Ascending aorta (tissue), 2 donors: ENCODE measurements at places on chromosomes 3 and 15.

DNA sequence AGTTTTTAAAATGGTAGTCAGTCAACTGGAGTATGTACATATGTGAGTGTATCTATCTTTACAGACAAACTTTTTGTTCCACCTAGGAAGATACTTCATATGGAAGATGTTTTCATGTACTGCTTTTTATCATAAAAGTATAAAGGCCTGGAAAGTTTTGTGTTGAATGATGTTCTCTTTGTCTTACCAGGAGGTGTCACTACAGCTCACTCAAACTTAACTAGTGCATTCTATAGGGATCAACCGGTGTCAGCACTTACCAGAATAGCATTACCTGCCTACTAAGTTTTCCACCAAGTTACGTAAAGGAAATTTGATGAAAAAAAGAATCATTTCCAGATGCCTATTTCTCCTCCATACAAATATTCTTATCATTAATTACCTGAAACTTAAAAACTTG, 522.6 kb upstream of the SEMA6D start:
- no peak for DNase-seq

DNA sequence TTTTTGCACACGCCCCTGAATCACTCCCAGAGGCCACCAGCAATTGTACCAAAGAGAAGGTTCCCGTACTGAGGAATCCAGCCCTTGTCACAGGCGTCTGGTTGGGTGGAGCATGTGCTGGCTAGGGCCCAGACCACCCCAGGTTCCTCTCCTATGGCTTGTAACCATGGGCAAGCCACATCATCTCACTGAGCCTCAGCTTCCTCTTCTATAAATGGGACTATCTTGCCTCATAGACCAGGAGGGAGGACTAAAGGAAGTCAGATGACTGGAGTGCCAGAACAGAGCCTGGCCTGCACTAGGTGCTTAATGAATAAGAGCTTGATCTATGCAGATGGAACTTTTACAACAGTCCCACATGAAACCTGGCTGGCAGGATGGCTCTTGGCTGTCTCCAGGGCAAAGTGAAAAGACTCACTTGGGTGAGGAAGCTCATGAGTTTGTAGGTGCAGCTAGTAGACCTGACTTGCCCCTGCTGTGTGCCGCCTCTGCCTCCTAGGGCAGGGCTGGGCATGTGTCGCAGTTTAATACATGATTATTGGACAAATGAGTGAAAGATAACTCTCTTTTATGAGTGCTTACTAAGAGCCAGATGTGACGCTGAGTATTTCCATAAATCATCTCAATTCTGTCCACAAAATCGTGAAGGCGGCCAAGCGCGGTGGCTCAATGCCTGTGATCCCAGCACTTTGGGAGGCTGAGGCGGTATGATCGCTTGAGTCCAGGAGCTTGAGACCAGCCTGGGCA, 29.3 kb downstream of the CTSH start:
- DNase-seq, result no peak

GRCh38 chr15:47820747-47821319, 103.5 kb downstream of the SEMA6D start:
- no peak for DNase-seq

- no peak for DNase-seq
Observed at GRCh38 chr15:93019090-93019489, 69.9 kb downstream of the RGMA start.

- DNase-seq, result no peak
Observed at GRCh38 chr3:159600291-159600690, 388.3 kb upstream of the IL12A start.

DNA sequence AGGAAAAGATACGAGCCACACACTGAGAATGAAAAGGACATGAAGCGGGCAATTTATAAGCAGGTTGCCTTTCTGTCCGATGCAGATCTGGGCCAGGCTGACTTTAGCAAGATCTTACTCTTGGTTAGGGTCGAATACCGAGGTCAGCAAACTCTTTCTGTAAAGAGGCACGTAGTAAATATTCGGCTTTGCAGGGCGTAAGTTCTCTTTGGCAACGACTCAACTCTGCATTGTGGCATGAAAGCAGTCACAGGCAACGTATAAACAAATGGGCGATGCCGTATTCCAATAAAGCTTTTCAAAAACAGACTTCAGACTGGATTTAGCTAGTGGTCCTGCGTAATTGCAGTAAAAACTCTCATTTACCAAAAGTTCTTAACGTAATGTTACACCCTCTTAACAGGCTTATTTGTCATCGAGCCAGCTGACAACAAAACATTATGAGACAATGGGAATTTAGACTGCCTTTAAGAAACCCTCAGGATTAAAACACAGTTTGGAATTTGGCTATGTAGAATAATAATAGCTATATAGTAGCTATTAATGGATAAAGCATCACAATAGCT, 13.1 kb upstream of the RPL35A start:
- no peak for DNase-seq

- DNase-seq, result no peak
Observed at GRCh38 chr3:191721390-191721861, 260.5 kb downstream of the PYDC2 start.

GRCh38 chr3:24387000-24387399, 107.7 kb downstream of the THRB start:
- DNase-seq, result no peak
